ENCODE measurements at places on chromosomes 12 and 14. TPM values are rescaled to one million over a fixed set of nuclear protein-coding genes. Genes with fewer than 3 reads are reported as not detected.

The KRT78 gene
- not detected for total RNA-seq

The NTF3 gene
- total RNA-seq: not detected

The KCNMB4 gene
- total RNA-seq: 0.37 TPM

The ARID4A gene
- total RNA-seq: 26.0 TPM

The ZFHX2 gene
- total RNA-seq: 2.5 TPM

DNA sequence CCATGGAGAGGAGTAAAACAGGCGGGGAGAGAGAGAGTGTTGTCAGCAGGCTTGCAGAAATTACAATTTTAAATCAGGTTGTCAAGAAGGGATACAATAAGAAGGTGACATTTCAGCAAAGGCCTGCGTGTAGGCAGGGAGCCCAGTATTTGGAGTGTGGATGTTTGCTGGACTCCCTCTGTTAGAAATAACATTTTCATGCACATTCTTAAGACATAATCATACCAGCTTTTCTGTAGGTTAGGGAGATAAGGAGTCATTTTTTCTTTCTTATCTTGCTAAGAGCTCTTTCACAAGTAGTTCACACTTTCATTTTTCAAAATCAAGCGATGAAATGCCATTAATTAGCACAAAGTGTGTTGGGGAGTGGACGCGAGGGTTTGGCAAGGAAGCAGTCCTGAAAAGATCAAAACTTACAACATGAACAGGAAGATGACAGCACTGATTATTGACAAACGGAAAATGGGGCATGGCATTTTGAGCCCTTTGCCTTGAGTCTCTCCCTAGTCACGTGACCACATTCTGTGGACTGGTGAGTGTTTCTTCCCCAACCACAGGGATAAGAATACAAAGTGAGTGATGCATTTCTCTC is 160.2 kb downstream of the DAD1 start:
- no peaks in the 10 kb centered on the region for H3K4me1 ChIP-seq
- no peaks in the 10 kb centered on the region for H3K27me3 ChIP-seq
- no peak for DNase-seq
- H3K4me3 ChIP-seq: no peak overlapping the region
- no peaks in the 10 kb centered on the region for H3K36me3 ChIP-seq

DNA sequence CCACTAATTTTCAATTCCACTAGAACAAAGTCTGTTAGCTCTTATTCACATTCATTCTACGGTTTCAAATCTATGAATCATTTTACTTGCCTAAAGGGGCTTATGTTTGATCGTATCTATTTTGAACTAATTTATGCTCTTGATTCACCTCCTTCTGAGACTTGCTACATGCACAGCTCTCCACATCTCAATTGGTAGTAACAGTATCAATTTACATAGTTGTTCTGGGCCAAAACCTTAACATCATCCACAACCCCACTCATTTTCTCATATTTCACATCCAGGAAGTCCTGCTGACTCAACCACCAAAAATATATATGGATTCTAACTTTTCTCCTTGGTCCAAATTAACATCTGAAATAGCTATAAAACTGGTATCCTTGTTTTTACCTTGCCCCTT is 208.6 kb downstream of the RASSF9 start:
- no peaks in the 10 kb centered on the region for H3K4me1 ChIP-seq
- H3K27ac ChIP-seq: no peak overlapping the region
- H3K36me3 ChIP-seq: no peaks in the 10 kb centered on the region
- no peaks in the 10 kb centered on the region for H3K27me3 ChIP-seq

DNA sequence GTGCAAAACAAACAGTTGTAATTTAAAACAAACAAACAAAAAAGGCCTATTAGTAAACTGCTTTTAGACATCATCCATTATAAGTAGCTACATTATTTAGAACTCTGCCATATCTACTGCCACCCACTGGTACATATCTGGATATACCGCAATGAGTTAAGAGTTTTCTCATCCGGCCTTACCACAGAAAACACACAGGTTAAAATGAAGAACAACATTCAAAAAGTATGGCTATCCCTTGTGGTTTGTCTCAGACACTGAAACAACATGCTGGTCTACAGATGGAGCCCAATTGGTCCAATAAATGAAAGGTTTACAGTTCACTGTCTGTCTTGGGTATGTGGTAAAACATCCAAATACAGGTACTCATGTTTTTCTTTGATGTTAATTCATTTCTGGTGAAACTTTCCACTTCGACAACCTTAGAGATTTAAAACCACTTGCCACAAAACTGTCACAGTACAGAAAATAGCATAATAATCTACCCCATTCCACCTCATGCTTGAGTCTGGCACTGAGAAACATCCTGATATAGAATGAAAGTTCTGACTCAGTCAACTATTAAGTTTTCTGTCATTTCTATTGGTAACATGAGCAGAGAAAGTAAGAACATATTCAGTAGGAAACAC is 354.3 kb downstream of the CEP128 start:
- H3K27ac ChIP-seq: peak overlapping the region; percentile 51
- peaks cover 14% of the 10 kb centered on the region for H3K4me1 ChIP-seq
- peaks cover 6% of the 10 kb centered on the region for H3K27me3 ChIP-seq
- no peaks in the 10 kb centered on the region for H3K36me3 ChIP-seq
- no peak for DNase-seq
- no peak overlapping the region for H3K4me3 ChIP-seq

DNA sequence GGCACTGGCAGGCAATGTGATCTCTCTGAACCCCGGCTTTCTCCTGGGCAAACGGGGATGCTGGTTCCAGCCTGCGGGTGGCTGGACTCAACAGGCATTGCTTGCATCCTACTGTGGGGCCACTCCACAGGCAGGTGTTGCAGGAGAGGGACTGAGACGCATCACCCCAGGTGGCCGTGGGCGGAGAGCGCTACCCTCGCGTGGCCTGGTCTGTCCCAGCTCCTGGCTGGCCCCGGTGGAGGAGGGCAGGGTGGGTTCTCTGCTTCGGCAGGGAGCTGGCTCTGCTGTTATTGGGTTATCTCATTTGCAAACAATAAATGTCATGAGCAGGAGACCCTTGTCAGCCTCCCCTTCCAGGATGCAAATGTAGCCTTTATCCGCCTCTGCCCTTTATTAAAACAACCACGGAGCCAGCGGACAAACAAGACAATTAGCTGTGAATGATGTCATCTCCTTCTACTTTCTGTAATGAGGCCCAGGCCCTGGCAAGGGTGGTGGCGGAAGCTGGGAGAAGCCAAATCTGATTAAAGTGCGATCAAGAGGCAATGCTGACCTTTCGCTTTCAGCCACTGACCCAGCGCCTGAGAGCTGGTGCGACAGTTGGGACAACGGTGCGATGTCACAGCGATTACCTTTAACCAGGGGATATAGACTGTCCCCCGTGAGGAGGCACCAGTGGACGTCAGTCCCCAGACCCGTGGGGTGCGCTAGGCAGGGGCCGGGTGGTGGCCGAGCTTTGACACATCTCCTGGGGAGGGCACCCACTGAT is 161.8 kb downstream of the KIF26A start:
- no peak for DNase-seq
- H3K4me1 ChIP-seq: no peaks in the 10 kb centered on the region
- no peak overlapping the region for H3K27ac ChIP-seq
- no peaks in the 10 kb centered on the region for H3K27me3 ChIP-seq
- H3K4me3 ChIP-seq: no peak overlapping the region
- no peaks in the 10 kb centered on the region for H3K36me3 ChIP-seq

DNA sequence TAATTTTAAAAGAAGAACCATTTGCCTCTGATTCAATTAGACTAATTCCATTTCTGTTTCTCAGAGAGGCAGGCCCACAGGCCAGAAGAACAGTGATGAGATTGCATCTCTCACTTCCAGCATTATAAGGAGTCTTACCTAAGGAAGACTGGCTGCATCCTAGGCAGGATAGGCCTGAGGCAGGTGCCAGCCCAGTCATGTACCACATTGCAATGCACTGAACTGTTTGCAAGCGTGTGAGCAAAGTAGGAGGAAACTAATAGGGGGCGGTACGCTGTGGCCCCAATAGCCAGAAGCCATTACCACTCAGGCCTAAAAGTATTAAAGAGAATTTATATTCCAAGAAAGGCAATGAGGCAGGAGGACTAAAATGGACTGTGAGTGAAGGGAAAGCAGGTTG is 12.1 kb upstream of the CNIH1 start:
- H3K4me1 ChIP-seq: peaks cover 14% of the 10 kb centered on the region
- peaks cover under 1% of the 10 kb centered on the region for H3K36me3 ChIP-seq
- no peaks in the 10 kb centered on the region for H3K27me3 ChIP-seq
- DNase-seq: no peak
- no peak overlapping the region for H3K27ac ChIP-seq

DNA sequence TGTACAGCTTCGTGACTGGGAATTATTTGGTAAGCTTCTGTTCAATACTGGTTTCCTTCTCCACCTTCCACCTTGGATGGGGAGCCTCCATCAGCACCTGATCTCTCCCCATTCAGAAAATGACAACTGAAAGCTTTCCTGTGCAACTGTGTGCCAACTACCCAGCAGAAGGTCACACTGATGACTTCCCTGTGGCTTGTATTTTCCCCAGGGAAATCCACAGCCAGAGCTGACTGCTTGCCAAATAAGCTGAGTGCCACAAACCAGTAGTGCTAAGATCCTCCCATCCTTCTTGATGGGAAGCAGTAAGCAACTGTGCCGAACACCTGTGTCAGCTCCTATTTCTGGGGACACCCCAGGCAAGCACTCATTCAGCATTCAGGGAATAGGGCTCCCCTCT is 257.2 kb upstream of the SOX5 start:
- no peaks in the 10 kb centered on the region for H3K36me3 ChIP-seq
- DNase-seq: no peak
- no peak overlapping the region for H3K4me3 ChIP-seq
- H3K4me1 ChIP-seq: no peaks in the 10 kb centered on the region

GRCh38 chr12:89411234-89411633 is 58.9 kb upstream of the DUSP6 start:
- no peaks in the 10 kb centered on the region for H3K27me3 ChIP-seq
- no peak for DNase-seq
- no peak overlapping the region for H3K4me3 ChIP-seq
- H3K4me1 ChIP-seq: no peaks in the 10 kb centered on the region
- peaks cover 14% of the 10 kb centered on the region for H3K36me3 ChIP-seq
